Skeletal muscle cell (primary cell): ENCODE measurements at places on chromosomes 6 and 20.

DNA sequence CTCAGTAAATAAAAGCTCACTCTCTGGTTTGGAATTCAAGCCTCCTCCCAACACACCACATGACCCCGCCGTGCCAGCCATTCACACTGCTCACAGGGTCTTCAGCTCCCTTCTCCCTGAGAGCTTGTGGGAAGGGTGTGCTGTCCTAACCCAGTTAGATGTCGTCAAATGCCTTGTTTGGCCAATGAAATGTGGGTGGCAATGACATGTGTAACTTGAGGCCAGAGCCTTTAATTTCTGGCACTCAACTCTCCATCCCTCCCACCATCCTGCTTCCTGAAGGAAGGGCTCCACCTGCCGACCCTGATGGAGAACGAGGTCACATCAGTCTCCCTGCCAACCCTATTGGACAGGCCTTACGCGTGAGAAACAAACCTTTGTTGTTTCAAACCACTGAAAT lies 224.5 kb upstream of the AGPAT4 start:
- DNase-seq = peak; percentile 79

GRCh38 chr20:1423625-1424106 lies 30.8 kb upstream of the FKBP1A start:
- peak; percentile 41 for DNase-seq

- DNase-seq = no peak
These were observed 2.7 kb downstream of the MOCS1 start for GRCh38 chr6:39931607-39932006.

GRCh38 chr6:157276134-157276532 lies 47.2 kb downstream of the TMEM242 start:
- DNase-seq = no peak

DNA sequence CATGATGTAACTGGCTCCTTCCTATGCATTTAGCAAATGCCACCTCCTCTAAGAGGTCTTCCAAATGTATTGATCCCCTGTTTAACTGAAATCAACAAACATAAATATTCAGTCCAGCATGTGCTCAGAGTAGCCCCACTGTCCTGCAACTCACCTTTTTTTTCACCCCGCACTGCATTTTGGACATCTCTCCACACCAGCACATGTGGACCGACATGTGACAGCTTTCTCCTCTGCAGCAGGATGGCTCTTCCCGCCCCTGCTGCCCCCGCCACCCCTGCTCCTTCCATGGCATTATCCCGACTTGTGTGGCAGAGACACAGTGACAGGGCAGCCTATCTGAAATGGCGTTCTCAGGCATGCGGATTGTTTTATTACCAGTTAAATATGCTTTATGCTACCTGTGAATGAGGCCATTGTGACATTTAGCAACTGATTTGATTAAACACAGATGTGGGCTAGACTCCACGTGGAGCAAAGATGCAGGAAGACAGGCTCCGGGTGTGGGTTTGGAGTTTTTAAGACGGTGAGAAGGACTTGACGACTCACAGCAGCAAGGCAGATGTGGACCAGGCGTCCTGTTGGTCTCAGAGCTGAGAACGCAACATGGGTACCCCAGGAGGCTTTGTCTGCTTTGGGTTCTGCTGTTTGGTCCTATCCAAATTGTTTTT lies 161.2 kb downstream of the EYA2 start:
- DNase-seq = no peak

GRCh38 chr20:51624157-51624731 lies 81.7 kb upstream of the NFATC2 start:
- DNase-seq = no peak

DNA sequence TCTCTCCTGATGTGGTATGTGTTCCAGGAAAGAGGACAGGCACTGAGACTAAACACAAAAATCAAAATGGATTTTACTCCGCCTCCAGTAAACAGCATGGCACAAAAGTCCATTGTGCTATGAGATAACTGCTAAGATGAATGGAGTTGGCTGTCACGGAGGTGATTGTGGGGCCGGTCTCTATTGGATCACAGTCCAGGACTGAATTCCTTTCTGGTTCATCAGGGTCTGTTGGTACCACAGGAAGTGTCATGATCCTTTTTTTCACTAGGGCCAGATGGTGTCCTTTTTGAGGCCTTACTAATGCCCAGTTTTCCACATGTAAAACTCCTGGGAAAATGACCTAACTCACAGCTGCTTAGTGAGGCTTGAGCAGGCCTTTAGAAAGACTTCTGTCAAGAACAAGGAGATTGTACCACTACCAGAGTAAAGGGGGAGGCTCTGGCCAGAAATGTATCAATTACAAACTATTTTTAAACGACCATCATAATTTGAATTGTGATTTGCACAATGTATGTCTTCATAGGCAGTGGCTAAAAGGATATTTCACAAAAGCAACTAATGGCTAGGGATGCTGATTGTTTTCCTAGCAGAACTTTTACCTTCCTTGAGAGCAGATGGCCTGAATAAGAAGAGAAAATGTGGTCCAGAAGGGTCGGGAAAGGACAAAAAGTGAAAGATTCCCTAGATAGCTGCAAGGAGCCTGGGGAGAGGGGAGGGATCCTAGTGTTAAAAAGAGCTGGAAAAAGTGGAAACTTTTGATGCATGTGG lies 192.2 kb upstream of the POU3F2 start:
- DNase-seq = no peak

DNA sequence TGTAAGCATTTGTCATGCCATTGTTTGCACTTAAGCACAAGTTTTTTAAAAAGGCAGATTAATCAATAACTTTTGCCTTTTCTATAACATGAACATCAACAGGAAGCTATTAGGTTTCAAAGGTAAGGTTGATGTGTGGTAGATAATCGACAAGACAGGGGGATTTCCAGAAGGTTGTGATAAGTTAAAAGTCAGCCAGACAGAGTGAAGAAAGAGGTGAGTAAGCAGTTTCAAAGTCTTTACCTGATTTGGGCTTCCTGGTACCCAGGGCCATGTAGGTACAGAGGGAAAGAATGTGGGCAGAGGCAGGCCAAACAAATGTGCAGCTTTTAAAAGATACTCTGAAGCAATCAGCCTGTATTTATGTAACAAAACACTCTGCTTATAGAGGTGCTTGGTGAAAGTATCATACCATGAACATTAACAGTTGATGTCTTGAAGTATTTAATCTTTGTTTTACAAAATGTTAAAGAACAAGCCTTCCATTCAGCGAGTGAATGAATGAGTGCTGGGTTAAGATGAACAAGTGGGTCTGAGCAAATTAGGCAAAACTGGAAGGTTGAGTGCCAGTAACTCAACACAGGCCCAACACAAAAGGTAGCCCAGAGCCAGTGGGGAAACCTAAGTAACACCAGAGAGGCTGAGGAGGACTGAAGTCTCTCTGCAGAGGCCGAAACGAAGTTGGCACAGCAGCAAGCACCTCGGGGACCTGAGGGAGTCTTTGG lies 60.2 kb downstream of the LRRC1 start:
- no peak for DNase-seq

- no peak for DNase-seq
These were observed 77.5 kb downstream of the FKBP5 start for GRCh38 chr6:35611240-35611639.

GRCh38 chr6:138028893-138029292 lies 78.3 kb downstream of the PERP start:
- no peak for DNase-seq

DNA sequence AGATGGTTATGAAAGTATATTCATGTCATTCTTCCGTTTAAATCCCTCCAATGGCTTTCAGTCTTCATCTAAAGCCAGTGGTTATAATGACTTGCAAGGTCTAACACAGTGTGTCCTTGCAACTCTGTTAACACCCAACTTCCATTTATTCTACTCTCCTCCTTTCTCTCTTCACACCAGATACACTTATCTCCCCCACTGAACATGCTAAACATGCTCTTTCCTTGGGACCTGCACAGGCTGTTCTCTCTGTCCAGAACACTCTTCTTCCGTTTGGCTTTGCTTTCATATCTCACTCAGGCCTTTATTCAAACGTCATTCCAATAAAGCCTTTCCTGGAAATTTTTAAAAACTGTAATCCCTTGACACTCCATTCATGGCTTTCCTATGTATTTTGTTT lies 91.5 kb downstream of the EPHA7 start:
- DNase-seq = no peak

DNA sequence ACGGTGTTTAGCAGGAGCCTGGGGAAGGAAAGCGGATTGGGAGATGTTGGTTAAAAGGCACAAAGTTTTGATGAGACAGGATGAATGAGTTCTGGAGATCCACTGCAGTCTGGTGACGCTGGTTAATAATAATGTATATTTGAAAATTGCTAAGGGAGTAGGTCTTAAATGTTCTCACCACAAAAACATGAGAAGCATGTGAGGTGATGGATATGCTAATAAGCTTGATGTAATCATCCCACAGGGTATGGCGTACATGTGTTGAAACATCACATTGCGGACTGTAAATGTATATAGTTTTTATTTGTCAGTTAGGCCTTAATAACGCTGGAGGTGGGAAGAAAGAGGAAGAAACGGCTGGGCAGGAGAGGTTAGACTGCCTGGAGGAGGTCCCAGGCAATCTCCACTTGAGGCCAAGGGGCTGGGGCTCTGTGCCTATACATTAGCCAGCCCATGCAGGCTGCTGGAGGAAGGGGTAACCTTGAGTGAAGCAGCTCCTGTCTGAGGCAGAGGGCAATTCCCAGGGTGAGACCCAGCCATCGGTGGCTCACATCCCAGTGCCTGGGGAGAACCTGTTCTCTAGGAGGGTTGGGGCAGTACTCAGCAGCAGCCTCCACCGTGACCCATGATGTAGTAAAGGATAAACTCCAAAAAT lies 188.2 kb upstream of the QKI start:
- DNase-seq = no peak

DNA sequence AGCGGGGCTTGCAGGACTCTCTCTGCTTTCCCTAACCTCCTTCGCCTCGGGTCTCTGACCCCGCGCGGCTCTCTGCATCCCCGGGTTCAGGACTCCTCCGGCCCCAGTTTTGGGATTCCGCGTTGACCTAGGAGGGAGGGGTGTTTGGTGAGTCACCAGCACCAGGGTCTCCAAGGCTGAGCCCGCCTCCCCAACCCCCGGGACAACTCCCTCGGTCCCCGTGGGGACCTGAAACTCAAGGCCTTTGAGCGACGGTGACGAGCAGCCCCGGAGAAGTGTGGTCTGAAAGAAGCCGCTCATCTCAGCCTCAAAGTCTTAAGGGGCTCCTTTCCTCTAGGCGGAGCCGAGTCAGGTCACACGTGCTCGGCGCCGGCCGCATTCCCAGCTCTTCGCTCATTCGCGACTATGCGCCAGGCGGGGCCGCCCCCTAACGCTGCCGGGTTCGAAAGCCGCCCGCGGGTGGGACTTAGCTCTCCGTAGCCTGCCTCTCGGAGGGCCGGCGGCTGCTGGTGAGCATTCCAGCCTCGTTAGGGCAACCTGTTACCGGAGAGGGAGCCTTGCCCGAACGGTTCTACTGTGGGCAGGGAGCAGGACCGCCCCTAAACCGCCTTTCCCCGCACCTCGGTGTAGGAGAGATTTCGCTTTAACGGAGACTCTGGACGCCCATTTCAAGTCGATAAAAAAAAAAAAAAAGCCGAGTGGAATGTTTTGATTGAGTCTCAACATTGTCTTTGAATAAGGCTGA lies 3.0 kb upstream of the PRDM13 start:
- no peak for DNase-seq

- no peak for DNase-seq
These were observed 203.7 kb upstream of the FOXQ1 start for GRCh38 chr6:1108198-1108597.
